ENCODE measurements at places on chromosomes 3 and 15. TPM values are rescaled to one million over a fixed set of nuclear protein-coding genes. Genes with fewer than 3 reads are reported as not detected.

DNA sequence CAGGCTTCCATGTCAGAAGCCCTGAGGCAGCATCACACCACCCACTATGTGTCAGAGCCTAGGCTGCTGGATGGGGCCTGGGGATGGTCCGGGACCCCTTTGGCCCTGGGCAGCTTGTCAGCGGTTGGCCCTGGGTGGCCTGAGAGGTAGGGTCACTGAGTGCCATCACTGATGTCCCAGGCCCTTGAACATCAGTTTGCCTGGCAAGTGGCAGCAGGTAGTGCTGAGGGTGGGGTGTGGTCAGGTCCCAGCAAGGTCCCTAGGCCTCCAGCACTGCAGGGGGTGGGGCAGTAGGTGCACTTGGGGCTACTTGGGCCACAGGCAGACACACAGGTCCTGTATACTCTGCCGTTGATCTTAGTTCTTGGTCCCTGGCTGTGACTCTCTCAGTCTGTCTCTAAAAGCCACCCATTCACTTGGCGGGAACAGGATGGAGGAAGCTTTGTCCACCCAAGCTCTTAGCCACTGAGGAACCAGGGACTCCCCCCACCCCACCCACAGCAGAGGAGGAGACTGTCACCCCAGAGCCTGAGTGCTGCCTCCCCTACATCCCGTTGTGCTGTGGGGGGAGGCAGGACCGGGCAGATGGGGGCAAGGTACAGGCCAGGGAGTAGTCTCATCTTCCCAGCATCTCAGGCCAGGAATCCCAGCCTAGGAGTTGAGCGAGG lies 5.8 kb downstream of the GNAI2 start:
- peaks cover 6% of the 10 kb centered on the region for H3K36me3 ChIP-seq
- DNase-seq, result no peak
- peak overlapping the region; percentile 95 for H3K27ac ChIP-seq
- H3K4me3 ChIP-seq, result peak overlapping the region; percentile 78

DNA sequence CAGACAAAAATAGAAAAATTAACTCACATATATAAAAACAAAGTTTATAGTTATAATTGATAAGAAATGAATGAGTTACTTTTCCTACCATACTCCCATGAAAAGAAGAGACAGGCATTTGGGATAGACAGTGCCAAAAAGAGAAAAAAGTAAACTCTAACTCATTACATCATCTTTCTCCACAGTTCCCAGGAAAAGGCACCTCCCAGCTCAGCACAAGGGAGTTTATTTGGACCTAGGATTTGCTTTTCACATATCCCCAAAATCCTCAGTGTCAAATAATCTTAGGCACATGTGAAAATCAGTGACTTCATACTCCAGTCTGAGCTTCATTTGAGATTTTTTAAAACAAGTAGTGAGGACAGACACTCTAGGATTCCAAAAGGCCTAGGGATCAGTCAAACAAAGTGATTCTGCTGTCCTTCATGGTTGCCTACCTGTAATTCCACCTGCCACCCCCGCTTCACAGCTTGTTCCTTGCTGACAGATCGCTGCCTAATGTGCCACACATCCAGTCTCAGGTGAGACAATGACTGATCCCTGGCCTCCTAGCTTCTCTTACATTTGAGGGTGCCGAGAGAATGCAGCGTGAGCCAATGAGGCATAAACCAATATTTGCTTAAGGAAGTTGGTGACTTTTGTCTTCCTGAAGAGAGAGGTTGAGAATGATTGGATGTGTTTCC lies 573.7 kb downstream of the TBL1XR1 start:
- no peaks in the 10 kb centered on the region for H3K36me3 ChIP-seq
- no peaks in the 10 kb centered on the region for H3K27me3 ChIP-seq
- no peaks in the 10 kb centered on the region for H3K4me1 ChIP-seq

- H3K36me3 ChIP-seq, result peaks cover 5% of the 10 kb centered on the region
- H3K27ac ChIP-seq, result no peak overlapping the region
- H3K4me3 ChIP-seq, result no peak overlapping the region
Measured at GRCh38 chr3:105715372-105715771, 153.4 kb downstream of the CBLB start.

GRCh38 chr15:62505762-62506161 lies 340.7 kb upstream of the C2CD4B start:
- no peak for DNase-seq
- no peak overlapping the region for H3K4me3 ChIP-seq
- no peaks in the 10 kb centered on the region for H3K4me1 ChIP-seq
- H3K27me3 ChIP-seq, result peaks cover 33% of the 10 kb centered on the region
- no peak overlapping the region for H3K27ac ChIP-seq

DNA sequence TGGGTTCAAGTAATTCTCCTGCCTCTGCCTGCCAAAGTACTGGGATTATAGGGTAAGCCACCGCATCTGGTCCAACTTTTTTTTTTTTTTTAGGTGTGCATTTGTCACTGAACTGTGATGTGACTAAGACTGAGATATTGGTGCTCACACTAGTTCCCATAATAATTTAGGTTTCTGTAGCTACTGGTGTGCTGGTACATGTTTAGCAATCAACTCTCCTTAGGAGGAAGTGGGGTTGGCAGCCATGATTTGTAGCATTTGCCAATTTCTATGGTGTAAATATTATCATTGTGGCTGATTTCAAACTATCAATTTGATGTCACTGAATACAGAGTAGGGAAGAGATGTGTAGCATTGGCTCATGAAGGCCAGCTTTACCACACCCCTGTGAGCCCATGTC lies 372.7 kb downstream of the EDEM1 start:
- no peak for DNase-seq
- H3K27ac ChIP-seq, result no peak overlapping the region
- no peaks in the 10 kb centered on the region for H3K4me1 ChIP-seq
- no peaks in the 10 kb centered on the region for H3K36me3 ChIP-seq
- no peak overlapping the region for H3K4me3 ChIP-seq
- no peaks in the 10 kb centered on the region for H3K27me3 ChIP-seq

DNA sequence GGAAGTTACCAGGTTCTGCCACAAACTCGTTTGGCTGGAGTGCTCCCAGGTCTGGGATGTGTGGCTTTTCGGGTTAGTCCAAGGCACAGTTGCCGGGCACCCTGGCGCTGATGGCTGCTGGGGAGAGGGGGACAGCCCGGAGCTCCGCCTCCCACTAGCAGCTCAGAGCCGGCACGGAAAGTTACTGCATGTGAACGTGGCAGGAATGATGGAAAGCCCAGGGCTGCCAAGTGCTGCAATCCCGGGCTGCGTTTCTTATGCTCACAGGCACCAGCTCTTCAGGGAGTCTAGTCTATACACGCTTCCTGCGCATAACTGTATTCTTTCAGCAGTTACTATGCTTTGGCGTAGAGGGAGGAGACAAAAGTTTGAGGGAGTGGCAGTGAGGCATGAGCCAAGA lies 141.8 kb upstream of the ICE2 start:
- H3K36me3 ChIP-seq, result peaks cover 3% of the 10 kb centered on the region
- no peak overlapping the region for H3K4me3 ChIP-seq
- no peak for DNase-seq
- H3K4me1 ChIP-seq, result peaks cover 7% of the 10 kb centered on the region

GRCh38 chr3:151387842-151388241 lies 3.3 kb upstream of the P2RY12 start:
- H3K27ac ChIP-seq, result no peak overlapping the region
- H3K36me3 ChIP-seq, result no peaks in the 10 kb centered on the region
- peaks cover 6% of the 10 kb centered on the region for H3K4me1 ChIP-seq
- peaks cover 5% of the 10 kb centered on the region for H3K27me3 ChIP-seq
- DNase-seq, result no peak
- H3K4me3 ChIP-seq, result peak overlapping the region; percentile 3

- H3K27me3 ChIP-seq, result no peaks in the 10 kb centered on the region
- no peak for DNase-seq
- peaks cover 4% of the 10 kb centered on the region for H3K36me3 ChIP-seq
Measured at GRCh38 chr15:72110355-72110754, 7.6 kb downstream of the MYO9A start.

DNA sequence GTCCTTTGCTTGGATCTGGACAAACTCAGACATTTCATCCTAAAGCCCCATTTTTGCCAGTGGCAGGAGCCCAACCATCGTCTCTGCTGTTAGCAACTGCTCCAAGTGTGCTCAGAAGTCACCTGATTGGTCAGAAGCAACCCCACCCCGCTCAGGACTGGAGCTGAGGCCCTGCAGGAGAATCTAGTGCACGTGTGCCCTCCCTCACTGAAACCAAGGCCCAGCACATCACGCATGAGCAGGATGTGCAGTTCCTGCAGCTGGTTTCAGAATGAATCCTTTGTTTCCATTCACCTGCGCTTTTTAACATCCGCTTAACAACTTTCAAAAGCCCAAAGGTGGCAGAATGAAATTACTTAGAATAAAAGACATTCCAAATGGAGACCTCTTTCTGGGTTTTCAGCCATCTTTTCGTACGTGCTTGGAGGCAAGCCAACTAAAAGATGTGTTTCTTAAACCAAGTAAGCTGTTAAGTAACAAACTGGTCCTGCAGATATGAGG lies 81.2 kb downstream of the SRGAP3 start:
- H3K27ac ChIP-seq, result peak overlapping the region; percentile 74
- peaks cover 24% of the 10 kb centered on the region for H3K4me1 ChIP-seq
- H3K36me3 ChIP-seq, result no peaks in the 10 kb centered on the region
- H3K4me3 ChIP-seq, result no peak overlapping the region
- H3K27me3 ChIP-seq, result no peaks in the 10 kb centered on the region
- DNase-seq, result no peak

DNA sequence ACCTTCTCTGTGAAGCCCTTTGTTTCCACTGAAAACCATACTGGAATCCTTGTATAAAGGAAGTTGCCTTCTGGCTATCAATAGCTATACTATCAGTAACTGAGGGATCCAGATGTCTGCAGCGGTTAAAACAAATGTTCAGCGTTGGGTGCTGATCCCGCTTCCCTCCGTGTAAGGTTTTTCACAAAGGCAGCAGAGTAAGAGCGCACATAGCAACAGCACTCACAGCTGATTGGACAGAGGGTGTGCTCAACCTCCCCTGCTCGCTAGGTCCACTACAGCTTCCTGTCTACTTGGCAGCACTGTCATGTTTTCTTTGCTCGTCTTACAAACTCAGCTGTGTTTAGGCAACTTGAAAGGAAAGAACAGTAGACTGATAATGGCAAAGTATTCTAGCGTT lies 27.3 kb downstream of the ATOSA start:
- H3K4me3 ChIP-seq, result peak overlapping the region; percentile 71
- H3K36me3 ChIP-seq, result peaks cover 4% of the 10 kb centered on the region
- H3K27me3 ChIP-seq, result no peaks in the 10 kb centered on the region
- H3K4me1 ChIP-seq, result peaks cover 23% of the 10 kb centered on the region
- DNase-seq, result no peak

- peaks cover 2% of the 10 kb centered on the region for H3K4me1 ChIP-seq
- no peak for DNase-seq
- H3K27me3 ChIP-seq, result peaks cover 9% of the 10 kb centered on the region
- no peaks in the 10 kb centered on the region for H3K36me3 ChIP-seq
Measured at GRCh38 chr3:109278141-109278540, 38.2 kb downstream of the DPPA2 start.

GRCh38 chr3:43017593-43018195 lies 38.6 kb downstream of the GASK1A start:
- no peak for DNase-seq
- H3K4me3 ChIP-seq, result no peak overlapping the region
- no peaks in the 10 kb centered on the region for H3K27me3 ChIP-seq
- H3K36me3 ChIP-seq, result no peaks in the 10 kb centered on the region
- peaks cover 8% of the 10 kb centered on the region for H3K4me1 ChIP-seq

DNA sequence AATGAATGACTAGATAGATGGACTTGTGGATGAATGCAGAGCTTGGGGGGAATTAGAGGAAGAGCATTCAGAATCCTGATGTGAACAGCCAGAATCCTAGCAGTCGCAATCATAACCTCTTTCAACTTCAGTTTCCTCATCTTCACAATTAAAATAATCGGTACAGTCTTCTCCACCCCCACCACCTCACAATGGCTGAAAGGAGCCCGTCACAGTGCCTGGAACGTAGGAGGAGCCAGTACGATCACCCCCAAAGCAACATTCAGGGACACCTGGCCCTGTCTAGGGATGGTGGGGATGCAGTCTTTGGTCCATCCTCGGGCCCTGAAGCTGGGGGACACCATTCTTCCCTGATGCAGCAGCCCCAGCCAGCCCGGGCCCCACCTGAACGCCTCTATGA lies 80.4 kb upstream of the RPL32 start:
- peaks cover 20% of the 10 kb centered on the region for H3K4me1 ChIP-seq
- peak overlapping the region; percentile 75 for H3K27ac ChIP-seq
- peak overlapping the region; percentile 31 for H3K4me3 ChIP-seq

GRCh38 chr3:130405956-130406355 lies 60.5 kb downstream of the COL6A5 start:
- DNase-seq, result no peak
- H3K4me3 ChIP-seq, result no peak overlapping the region
- peaks cover 22% of the 10 kb centered on the region for H3K27me3 ChIP-seq
- H3K27ac ChIP-seq, result no peak overlapping the region
- H3K4me1 ChIP-seq, result no peaks in the 10 kb centered on the region

DNA sequence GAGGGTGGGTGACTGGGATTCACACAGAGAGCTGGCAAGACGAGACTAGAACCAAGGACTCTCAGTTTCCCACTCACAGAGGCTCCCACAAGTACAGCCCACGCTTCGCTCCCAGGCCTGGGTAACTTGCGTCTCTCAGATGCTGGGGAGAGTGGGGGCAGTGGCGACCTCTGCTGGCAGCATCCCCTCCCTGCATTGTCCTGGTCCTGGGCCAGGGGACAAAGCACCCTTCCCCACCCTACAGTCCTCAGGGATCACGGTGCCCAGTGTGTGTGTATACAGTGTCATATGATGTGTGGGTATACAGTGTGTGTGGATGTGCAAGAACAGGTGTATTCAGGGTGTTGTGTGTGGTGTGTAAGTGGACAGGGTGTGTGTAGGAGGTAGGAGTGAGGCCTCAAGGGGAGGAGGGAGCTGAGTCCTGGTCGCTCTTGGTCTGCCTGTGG lies 12.8 kb downstream of the VILL start:
- H3K36me3 ChIP-seq, result no peaks in the 10 kb centered on the region
- no peak overlapping the region for H3K4me3 ChIP-seq
- peak overlapping the region; percentile 75 for H3K27ac ChIP-seq
- peaks cover 26% of the 10 kb centered on the region for H3K4me1 ChIP-seq

GRCh38 chr3:192921793-192922192 lies 4.1 kb upstream of the MB21D2 start:
- peaks cover 8% of the 10 kb centered on the region for H3K4me1 ChIP-seq
- no peak for DNase-seq
- H3K4me3 ChIP-seq, result no peak overlapping the region
- no peak overlapping the region for H3K27ac ChIP-seq
- peaks cover 29% of the 10 kb centered on the region for H3K27me3 ChIP-seq

DNA sequence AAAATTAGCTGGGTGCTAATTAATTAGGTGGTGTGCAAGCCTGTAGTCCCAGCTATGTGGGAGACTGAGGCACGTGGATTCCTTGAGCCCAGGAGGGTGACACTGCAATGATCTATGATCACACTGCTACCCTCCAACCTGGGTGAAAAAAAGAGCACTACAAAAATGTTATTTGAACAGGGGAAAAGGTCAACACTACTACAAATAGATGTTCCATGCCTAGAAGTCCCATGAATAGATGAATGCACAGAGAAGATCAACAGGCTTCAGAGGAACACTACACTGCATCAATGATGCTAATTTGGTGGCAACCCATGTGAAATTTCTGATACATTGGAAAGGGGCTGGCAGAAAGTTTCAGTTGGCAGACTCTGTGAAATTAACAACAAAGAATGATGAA lies 105.4 kb upstream of the FHIT start:
- H3K27me3 ChIP-seq, result peaks cover 12% of the 10 kb centered on the region
- H3K27ac ChIP-seq, result no peak overlapping the region
- no peak overlapping the region for H3K4me3 ChIP-seq
- DNase-seq, result no peak

The CCPG1 gene
- 28.2 TPM for total RNA-seq

The SNX4 gene
- 15.9 TPM for total RNA-seq

The DUOX1 gene
- 0.42 TPM for total RNA-seq

The STAC gene
- not detected for total RNA-seq

The ZNF609 gene
- total RNA-seq, result 43.2 TPM

The RASA2 gene
- 56.7 TPM for total RNA-seq

The SNTN gene
- total RNA-seq, result not detected
